GM23248 (cell line): ENCODE measurements at places on chromosomes 5 and 9. TPM values are rescaled to one million over a fixed set of nuclear protein-coding genes. Genes with fewer than 3 reads are reported as not detected.

DNA sequence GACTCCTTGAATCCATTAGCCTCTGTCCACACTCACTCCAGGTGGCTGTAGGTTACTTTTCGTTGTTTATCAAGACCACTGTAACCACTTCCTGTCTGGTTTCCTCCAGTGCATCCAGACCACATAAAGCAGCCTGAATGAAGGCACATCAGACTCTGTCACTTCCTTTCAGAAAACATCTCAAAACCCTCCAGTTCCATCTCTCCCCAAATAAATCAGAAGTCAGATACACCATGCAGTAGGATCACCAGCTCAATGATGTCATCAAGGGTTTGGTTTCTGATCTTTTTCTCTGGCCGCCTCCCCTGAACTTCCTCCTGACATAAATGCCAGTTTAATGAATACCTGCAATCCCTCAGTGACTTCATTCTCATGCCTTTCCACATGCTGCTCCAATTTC, 161.2 kb downstream of the ZNF462 start:
- DNase-seq: no peak

DNA sequence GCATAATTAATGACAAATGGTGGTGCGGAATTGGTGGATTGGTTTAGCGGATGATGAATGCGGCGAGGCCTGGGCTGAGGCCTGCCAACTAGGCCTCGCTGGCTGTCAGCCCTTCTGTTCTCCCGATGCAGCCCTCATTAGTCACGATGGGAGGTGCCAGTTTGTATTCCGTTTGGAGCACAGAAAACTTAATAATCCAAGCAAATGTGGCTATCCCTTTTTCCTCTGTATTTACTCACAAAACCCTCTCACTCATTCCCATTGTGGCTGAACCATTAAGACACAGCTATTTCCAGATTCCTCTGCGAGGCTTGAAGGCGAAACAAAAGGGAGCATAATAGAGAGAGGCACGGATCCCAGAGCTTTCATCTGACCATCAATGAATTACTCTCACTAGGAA, 114.3 kb downstream of the MVB12B start:
- DNase-seq: peak; percentile 94

DNA sequence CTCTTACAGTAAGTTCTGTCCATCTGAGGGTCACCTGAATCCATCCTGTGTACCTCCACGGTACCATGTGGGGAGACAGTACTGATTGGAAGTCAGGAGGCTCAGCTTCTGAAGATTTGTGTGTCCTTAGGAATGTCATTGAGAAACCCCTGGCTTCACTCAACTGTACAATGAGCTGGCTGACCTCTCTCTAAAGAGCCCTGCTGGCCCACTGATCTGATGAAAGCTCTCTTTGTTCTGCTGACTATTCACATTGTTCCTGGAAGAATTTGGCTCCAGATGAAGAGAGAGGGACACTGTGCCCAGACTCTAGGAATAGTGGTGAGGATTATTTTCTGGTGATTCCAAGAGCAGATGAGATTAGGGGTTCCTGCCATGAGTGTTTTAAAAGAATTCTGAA, 141.2 kb downstream of the LURAP1L start:
- peak; percentile 57 for DNase-seq

- no peak for DNase-seq
Measured at GRCh38 chr5:1510631-1511030, 13.1 kb downstream of the LPCAT1 start.

GRCh38 chr9:6680797-6681146, 35.2 kb upstream of the GLDC start:
- DNase-seq: peak; percentile 61

DNA sequence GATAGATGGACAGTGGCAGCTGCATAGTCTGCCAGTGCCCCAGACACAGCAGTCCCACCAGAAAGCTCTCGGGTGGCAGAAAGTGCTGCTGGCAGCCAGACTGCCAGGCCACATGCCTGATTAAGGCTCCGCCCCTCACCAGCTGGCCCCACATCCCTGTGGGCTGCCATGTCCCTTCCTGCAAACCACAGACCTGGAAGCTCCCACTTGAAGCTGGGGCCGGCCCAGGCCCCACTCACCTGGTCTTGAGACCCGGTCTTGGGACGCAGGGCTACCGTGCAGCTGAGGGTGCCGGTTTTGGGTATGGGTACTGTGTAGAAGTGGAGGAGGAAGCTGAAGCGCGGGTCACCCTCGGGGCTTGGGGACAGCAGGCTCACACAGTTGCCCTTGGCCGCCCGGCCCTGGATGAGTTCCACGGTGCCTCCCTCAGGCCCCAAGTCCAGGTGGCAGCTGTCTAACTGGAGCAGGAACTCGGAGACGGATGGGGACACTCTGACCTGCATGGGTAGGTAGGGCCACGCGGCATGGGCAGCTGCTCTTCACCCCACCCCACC, 15.3 kb downstream of the FPGS start:
- no peak for DNase-seq

- peak; percentile 78 for DNase-seq
Measured at GRCh38 chr5:138752951-138753793, at the start of gene CTNNA1. Gene CTNNA1, plus strand, starts transcription at chr5:138753425. Its CDS starts 28,500 bp downstream, at chr5:138781925.

GRCh38 chr5:37396352-37396751, 17.2 kb downstream of the WDR70 start:
- DNase-seq: no peak

GRCh38 chr5:24555229-24555628, 89.5 kb downstream of the CDH10 start:
- no peak for DNase-seq

DNA sequence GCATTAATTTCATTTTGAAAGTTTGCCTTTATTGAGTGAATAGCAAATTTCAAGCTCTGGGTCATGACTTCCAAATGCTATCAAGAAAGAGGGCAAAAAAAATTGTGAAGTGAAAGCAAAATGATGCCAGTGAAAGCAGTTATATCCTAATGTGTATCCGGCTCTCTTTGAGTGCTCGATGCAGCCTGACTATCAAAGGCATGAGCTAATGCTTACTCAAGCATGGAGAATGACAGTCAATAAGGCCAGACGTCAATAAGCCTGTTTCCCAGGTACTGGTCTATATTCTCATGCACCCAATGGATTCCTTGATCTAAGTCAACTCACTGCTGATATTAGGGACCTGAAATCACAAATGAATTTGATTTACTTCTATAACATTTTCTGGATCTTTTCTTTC, 435.5 kb downstream of the CAAP1 start:
- no peak for DNase-seq

GRCh38 chr9:94801681-94802080, 75.2 kb downstream of the AOPEP start:
- peak; percentile 63 for DNase-seq

DNA sequence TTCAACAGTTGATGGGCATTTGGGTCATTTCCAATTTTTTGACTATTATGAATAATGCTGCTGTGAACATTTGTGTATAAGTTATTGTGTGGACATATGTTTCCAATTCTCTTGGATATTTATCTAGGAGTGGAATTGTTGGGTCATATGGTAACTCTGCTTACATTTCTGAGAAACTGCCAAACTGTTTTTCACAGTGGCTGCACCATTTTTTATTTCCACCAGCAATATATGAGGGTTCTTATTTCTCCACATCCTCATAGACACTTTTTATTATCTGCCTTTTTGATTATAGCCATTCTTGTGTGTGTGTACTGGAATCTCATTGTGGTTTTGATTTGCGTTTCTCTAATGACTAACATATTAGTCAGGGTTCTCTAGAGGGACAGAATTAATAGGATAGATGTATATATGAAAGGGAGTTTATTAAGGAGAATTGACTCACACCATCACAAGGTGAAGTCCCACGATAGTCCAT, 14.7 kb upstream of the MED27 start:
- DNase-seq: peak; percentile 65

DNA sequence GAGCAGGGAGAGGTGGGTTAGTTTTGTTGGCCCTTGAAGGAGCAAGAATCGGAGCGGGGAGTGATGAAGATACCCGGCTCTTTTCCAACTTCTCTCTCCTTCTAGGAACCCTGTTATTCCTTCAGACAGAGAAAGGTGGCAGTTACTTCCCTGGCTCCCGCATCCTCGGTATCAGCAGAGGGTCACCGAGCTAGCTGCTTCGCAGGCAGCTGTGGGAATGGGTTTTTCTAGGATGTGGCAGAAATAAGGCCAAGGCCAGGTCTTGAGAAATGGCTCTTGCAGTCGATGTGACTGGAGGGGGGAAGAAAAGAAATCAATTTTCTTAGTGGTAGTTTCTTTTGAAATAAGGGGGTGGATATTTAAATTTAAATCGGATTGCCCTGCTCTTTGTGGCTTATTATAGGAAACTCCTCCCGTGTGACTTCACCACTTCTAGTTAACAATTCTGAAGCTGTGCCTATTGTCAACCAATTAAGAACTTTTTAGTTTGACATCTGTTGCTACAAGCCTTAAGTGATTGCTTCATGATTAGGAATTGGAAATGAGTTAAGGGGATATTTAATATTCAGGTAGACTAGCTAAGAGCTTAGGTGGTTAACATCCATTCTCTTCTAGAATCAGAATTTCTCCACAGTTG, 1.4 kb downstream of the SAP30L start:
- no peak for DNase-seq

DNA sequence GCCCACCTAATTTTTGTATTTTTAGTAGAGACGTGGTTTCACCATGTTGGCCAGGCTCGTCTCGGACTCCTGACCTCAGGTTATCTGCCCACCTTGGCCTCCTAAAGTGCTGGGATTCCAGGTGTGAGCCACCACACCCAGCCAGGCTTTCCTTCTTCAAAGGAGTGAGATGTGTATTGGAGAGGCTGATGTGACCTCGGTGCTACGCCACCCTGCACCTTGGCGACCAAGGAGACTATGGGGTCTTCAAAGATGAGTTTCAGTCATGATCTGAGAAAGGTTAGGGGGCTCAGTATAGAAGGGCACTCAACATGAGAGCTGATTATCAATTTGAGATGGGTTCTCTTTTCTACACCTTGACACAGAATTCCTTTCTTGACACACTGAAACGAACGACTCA, 284.2 kb upstream of the WWC1 start:
- no peak for DNase-seq

OGN gene
- 0.11 TPM in 1 of 2 replicates, not detected in the other for total RNA-seq

GRIN1 gene
- total RNA-seq: 0.76 TPM in 1 of 2 replicates, not detected in the other

EPB41L4B gene
- 0.76 and 1.0 TPM in 2 replicates for total RNA-seq

SHOC1 gene
- not detected in 2 replicates for total RNA-seq

TAF11L10 gene
- not detected in 2 replicates for total RNA-seq

ACOT12 gene
- not detected in 2 replicates for total RNA-seq
